ENCODE measurements at places on chromosomes 2 and 18.

DNA sequence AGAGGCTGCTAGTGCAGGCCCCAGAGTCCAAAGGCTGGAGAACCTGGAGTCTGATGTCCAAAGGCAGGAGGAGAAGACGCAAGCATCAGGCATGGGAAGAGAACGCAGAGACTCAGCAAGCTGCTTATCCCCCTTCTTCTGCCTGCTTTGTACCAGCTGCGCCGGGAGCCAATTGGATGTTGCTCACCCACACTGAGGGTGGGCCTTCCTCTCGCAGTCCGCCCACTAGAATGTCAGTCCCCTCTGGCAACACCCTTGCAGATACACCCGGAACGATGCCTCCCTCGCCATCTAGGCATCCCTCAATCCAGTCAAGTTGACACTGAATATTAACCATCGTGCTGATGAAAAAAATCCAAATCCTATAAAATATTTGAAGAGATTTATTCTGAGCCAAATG is 141.6 kb downstream of the TWIST2 start:
- DNase-seq, result no peak

GRCh38 chr2:63522950-63523349 is 65.3 kb downstream of the WDPCP start:
- no peak for DNase-seq

GRCh38 chr2:158189526-158189925 is 87.8 kb downstream of the UPP2 start:
- peak; percentile 84 for DNase-seq

GRCh38 chr2:220353897-220354296 is 726.5 kb downstream of the SLC4A3 start:
- no peak for DNase-seq

- no peak for DNase-seq
These were observed 7.2 kb upstream of the ABCB11 start for GRCh38 chr2:169038338-169038757.

GRCh38 chr2:151111599-151112278 is 149.9 kb downstream of the RBM43 start:
- peak; percentile 8 for DNase-seq

- DNase-seq, result no peak
These were observed 1.1 kb upstream of the SCN9A start for GRCh38 chr2:166376873-166377272.

DNA sequence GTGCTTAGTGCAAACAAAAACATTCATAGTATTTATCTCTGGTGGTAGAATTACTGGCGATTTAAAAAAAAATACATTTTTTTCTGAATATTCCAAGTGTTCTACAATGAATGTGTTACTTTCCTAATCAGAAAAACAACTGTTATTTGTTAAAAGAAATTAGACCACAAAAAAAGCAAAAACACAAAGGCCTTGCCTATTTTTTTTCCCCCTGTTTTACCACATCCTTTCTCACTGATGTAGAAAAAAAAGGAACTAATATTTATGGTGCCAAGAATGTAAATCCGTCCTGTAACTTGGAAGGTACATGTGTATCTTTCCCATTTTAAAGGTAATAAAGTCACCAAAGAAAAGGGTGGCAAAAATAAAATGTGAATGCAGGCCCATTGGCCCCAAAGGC is 28.4 kb upstream of the MGAT4A start:
- no peak for DNase-seq

DNA sequence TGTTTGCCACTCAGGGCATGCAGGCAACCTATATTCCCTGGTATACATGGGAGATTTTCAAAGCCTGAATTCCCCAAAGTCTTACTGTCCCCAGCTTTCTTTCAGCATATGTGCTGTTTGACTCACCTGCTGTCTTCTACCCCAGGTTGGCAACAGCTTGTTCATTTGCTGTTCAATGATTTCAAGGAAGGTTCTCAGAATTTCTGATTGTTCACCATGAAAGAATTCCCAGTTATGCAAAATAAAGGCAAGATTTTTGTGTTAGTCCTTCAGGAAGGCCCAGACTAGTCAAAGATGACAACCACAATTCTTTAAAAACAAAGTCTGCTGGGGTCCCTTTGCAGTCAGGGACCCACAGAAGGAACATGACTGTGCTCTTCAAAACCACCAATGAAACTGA is 1057.8 kb upstream of the CDH2 start:
- DNase-seq, result no peak

- DNase-seq, result no peak
These were observed 114.4 kb upstream of the CHRNA1 start for GRCh38 chr2:174878537-174879147.

DNA sequence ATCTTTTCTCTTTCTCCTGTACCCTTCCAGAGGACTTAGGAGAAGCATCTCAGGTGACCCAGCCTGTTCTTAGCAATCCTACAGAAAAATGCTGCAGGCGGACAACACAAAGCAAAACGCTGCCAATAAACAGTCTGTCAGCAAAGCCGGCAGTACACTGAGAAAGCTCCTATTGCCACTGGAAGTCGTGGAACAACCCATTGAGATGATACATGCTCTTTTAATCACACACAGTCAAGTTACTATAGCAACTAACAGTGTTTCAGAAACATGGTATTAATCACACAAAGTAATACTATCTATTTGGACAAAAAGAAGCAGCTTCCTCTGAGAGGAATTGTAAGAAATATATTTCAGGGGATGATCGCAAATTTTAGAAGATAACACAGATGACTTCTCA is 10.5 kb downstream of the CTLA4 start:
- DNase-seq, result peak; percentile 27

DNA sequence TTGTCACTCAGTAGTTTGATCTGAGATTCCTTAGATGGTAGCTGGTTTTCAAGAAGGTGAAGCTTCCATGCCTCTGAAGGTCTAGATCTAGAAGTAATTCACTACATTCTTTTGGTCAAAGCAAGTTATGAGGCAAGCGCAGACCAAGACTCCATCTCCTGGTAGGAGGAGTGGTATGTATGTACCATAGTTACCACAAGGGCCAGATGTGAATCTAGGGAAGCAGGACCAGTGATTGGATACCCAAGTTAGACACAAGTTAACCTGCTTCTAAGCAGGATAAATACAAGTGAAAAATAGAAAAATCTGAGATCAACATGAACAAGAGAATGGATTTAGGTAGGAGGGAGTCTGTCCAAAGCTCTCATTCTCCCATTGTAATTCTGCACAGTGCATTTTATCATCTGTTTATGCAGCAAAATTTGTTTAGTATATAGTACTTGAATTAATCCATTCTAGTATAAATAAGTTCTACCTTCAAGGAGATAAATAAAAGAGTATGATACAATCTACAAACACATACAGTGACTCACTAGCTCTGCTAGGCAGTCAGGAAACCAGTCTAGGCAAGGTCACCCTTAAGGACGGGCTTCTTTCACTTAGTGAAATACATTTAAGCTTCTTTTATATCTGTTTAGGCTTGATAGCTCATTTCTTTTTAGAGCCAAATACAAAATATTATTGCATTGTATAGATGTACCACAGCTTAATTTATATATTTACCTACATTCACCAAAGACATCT is 14.2 kb upstream of the DOCK10 start:
- DNase-seq, result peak; percentile 32

DNA sequence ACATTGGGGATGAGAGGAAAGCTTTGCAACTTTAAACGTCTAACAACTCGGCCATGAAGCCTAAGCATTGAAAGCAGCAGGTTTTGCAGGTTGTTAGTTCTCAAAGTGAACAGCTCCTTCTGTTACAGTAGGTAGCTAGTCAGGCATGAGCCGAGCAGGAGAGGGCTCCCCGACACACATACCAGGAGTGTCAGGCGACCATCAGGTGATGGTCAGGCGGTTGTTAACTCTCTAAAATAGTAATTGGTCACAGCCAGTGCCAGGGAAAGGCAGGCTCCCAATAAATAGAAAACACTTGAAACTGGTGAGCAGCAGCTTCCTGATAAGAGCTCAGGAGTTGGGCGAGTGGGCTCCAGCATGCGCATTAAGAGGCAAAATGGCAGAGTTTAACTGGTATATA is 53.5 kb upstream of the DAPL1 start:
- peak; percentile 20 for DNase-seq

- DNase-seq, result no peak
These were observed 48.2 kb upstream of the KCNG2 start for GRCh38 chr18:79749251-79750191.

DNA sequence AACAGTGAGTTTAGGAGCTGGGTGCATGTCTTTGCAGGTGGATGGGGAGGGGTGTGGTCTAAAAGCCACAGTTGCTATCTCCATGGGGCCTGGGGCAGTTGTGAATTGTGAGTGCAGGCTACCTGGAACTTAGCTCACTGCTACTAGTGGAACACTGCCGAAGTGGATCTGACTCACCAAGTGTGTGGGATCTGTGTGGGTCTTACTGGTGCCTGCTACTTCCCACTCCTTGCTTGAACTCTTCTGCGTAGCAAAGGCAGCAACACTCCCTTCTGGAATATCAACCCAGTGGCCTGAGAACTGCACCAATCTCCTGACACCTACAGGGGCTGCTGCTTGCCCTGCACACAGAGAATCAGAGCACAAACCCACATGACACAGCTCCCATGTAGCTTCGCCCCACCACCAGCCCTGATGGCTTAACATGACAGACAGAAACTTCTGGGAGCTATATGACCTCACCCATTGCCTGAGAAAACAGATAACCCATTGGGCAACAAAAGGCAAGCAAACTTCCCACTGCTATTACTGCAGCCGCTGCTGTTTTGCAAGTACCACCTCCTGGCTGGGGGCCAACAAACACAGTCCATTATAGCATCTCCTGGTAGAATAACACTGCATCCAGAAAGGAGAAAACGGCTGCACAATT is 455.1 kb upstream of the DDX18 start:
- no peak for DNase-seq

GRCh38 chr2:167860082-167860481 is 387.3 kb downstream of the STK39 start:
- no peak for DNase-seq

GRCh38 chr2:146661473-146662096 is 1183.2 kb upstream of the ACVR2A start:
- peak; percentile 42 for DNase-seq

- peak; percentile 45 for DNase-seq
These were observed 61.2 kb downstream of the WDSUB1 start for GRCh38 chr2:159225025-159226016.

- DNase-seq, result no peak
These were observed 118.9 kb upstream of the TCF4 start for GRCh38 chr18:55706898-55707297.

GRCh38 chr18:3383381-3383915 is 66.5 kb upstream of the TGIF1 start:
- DNase-seq, result no peak

DNA sequence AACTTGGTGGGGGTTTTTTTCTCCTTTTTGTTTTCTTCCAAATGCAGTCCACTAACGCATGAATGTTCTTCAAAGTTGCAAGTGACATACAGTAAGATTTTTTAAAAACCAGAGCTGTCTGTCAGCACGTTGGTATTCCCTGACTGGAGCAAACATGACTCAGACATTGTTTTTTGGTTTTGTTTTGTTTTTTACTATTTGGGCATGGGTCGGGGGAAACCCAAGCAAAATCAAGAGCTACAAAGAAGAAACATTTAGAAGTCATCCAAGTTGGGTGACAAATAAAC is 726 bp upstream of the CCDC88A start:
- no peak for DNase-seq

DNA sequence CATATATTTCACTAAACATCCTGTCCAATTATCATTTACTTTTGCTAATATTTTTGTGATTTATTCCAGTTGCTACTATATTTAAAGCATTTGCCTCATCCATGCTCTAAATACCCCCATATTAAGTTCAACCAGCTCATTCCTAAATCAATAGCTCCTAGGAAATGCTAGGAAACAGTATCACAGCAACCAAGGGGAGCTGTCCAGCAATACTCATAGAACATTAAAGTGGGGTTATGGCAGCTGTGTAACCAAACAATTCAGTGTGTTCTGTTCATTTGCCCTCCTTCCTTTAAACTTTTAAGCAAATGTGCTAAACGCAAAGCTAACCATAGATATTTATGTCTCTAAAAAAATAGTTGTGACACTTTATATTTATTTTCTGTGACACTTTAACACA is 41.1 kb downstream of the ACVR1C start:
- DNase-seq, result peak; percentile 8

DNA sequence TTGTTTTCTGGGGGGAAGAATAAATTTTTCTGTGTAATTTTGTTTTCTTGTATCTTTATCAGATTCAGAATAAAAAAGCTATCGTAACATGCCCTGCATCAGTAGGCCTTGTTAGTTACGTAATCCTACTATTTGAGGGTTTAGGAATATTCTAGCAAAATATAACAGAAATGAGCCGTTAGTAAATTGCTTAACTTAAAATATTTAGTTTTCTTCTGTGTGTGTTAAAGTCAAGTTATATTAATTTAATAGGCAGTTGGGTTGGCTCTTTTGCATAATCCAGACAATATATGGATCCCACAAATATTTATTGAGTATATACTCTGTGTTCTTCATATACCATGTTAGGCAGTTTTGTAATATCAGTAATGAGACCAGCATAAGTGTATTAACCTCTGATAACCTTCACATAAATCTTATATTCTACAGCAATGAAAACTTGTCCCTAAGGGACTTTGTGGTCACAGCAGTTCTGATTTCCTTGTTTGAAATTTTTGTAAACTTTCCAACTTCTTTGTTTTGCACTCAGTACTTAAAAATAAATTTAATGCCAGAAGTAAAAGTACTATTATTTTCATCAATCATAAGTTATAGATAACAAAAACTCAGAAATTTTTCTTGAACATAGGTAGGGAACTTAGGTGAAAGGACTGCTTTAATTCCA is 151.9 kb downstream of the FMNL2 start:
- DNase-seq, result no peak

DNA sequence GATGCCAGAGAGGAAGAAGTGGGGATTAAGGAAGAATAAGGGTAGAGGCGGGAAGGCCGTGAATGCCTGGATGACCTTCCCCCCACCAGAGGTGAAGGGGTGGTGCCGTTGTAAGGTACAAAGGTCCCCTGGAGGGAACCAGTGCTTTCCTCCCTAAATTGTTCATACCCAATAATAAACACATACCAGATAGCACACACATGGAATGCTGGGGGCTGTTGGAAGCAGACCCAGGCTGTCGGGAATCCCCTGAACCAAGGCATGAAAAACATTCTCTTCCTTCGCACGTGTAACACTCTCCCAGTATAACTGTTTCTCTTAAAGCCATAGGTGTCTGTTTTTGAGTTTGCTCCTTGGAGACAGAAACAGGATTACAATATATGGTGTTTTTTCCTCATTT is 107.1 kb upstream of the CTAGE1 start:
- no peak for DNase-seq

- DNase-seq, result no peak
These were observed 25.9 kb downstream of the STPG4 start for GRCh38 chr2:47129191-47129706.

DNA sequence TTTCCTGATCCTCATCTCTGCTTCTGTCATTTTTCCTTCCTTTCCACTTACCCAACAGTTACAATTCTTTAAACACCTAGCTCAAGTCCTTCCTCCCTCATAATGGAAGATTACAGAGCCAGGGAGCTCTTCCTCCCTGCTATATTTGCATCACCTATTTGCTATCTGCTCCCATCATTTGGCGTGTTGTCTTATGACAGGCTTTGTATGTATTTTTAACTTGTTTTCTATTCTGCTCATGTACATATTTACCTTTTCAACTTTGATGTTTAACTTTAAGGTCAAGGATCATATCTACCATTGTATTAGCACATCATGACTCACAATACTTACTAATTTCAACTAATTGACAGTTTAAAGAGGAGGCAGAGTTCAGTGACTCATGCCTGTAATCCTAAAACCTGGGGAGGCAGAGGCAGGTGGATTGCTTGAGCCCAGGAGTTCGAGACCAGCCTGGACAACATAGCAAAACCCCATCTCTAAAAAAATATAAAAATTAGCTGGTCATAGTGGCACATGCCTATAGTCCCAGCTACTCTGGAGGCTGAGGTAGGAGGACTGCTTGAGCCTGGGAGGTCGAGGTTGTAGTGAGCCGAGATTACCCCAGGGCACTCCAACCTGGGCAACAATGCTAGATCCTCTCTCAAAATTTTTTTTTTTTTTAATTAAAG is 308.0 kb upstream of the STON1 start:
- DNase-seq, result peak; percentile 93

Data from DMS53 (cell line).